ENCODE measurements at places on chromosomes 6 and 20.

DNA sequence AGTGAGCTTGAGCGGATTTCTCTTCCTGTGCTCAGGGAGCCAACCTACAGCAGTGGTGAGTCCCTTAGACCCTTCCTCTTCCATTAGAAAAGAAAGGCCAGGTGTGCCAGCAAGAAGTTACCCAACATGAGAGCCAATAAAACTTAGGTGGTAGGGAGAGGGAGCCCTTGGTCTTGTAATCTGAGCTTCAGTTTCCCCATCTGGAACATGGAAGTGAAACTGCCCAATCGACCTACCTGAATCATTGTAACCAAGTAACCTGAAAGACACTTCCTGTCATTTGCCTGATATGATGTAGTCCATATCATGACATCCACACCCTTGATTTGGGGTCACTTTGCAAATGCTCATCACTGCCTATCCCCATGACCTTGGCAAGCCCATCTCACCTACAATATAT, 66.4 kb downstream of the MDGA1 start:
- no peak for DNase-seq

- no peak for DNase-seq
Measured at GRCh38 chr6:44039839-44040350, 87.4 kb downstream of the MRPL14 start.

- no peak for DNase-seq
Measured at GRCh38 chr6:51830666-51831065, 256.7 kb downstream of the PKHD1 start.

GRCh38 chr6:159821122-159821521, 21.0 kb downstream of the PNLDC1 start:
- no peak for DNase-seq

DNA sequence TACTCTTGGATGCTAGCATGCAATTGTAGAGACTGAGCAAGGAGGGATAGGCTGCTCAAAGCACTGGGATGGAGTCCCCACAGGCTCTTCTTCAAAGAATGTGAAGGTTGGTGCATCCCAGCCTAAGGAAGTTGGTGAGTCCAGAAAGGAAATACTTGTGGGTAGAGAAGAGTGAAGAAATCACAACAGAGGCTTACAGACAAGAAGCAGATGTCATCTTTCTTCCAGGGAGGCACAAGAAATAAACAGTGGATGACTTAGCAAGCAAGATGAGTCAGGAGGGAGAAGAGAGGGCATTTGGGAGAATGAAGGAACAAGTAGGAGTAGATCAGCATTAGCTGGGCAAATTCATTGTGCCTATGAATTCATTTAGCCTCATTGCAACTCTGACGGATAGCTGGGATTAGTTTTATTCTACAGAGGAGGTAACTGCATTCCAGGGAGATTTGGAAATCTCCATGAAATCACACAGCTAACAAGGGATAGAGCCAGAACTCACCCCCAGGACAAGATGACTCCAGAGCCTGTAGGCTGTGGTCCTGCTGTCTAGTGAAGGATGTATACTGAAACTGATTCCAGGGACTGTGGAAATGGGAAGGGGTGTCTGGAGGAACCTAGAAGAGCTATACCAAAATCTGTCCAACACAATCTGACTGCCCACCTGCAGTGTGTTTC, 125.8 kb upstream of the SPTLC3 start:
- DNase-seq = no peak

- no peak for DNase-seq
Measured at GRCh38 chr6:166361077-166361429, 18.7 kb upstream of the SFT2D1 start.

DNA sequence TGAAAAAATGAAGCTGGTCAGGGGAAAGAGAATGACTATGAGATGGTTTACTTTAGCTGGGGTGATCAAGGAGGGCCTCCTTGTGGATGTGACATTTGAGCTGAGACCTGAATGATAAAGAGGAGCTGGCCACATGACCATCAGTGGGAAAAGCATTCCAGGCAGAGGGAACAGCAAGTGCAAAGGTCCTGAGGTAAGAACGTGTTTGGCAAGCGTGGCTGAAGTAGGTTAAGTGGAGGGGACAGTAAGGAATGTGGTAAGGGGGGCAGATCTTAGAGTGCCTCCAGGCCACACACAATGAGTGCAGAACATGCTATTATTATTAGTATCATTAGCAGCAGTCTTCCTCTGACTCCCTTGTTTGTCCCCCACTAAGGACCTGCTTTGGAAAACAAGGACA, 92.6 kb downstream of the KCNB1 start:
- DNase-seq = no peak

GRCh38 chr6:105603788-105604586, 201.1 kb upstream of the PREP start:
- DNase-seq = no peak

- DNase-seq = no peak
Measured at GRCh38 chr6:42393339-42393738, 58.4 kb downstream of the TRERF1 start.

DNA sequence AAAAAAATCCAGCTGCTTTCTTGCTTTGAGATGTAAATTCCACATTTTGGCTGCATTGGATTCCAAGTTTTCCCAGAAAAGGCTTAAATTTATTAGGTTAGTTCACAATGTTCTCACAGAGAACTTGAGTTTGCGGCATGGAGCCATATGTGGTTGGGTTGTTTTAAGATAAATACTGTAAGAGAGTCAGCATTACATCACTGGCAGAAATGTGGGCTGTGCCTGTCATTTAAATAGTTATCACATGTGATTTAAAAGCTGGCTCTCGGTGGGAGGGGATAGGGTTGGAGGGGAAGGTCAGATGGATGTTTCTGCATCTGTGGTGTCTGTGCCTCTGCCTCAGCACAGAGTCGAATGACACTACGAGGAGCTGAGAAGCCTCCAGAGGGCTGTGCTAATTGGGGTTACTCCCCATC, 73.8 kb upstream of the SCP2D1 start:
- DNase-seq = no peak

DNA sequence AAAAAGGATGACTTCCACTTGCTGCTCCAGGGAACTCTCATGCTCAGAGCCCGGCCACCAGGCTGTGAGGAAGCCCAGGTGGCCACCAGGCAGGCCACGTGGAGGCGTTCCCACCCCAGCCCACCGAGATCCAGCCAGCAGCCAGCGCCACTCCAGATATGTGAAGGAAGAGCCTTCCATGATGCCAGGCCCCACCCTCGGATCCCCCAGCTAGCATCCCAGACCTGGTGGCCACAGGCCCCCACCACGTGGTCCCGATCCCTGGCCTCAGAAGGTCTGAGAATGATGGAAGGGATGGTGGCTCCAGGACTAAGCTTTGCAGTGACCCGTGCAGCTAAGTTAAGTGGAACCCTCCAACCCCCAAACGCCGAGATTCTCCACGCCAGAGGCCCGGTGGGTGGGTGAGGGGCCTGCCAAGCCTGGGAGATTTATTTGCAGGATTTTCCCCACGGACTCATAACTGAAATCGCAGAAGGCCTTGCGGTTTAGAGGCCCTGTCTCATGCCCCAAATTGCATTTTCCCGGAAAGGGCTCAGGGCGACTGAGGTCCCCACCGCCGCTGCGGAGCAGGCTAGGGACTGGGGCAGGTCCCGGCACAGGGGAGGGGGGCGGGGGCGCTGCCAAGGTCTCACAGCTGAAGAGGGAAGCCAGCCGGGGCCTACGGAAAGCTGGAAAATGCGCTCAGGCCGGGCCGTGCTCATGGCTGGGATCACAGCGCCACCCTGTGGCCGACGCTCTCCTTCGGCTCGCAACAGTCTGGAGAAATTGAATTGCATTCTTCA, 31.1 kb upstream of the CST7 start:
- DNase-seq = peak; percentile 80

DNA sequence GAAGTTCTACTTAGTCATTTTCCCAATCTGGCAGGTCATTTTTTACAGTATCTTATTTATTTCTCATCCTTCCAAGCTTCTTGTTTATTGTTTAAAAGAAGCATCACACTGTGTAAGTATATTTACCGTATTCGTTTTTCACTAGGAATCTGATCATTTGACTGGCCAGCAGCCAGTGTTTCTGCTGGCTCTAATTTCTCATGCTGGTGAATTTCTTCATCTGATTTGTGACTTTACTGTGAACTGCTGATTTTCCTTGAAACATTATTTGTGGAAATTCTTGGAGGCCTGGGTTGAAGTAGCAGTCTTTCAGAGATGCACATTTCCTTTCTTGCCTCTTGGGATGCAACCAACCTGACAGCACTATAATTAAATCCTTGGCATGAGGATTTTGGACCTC, 65.9 kb downstream of the PREP start:
- no peak for DNase-seq

GRCh38 chr6:128672023-128672422, 151.6 kb upstream of the PTPRK start:
- DNase-seq = no peak

DNA sequence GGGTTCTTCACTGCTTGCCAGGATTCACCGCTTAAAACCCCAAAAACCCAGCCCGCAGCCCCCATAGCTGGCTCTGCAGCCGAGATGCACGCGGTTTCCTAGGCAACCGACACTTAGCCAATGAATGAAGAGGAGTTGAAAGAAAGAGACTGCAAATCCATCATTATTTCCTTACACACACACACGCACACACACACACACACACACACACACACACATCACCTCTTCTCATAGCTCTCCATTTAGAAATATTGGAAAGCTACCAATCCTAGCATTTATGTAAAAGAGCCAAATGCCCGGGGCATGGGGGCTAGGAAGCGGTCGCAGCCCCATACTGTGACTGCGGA, 3.4 kb upstream of the TUBB2B start:
- peak; percentile 55 for DNase-seq

DNA sequence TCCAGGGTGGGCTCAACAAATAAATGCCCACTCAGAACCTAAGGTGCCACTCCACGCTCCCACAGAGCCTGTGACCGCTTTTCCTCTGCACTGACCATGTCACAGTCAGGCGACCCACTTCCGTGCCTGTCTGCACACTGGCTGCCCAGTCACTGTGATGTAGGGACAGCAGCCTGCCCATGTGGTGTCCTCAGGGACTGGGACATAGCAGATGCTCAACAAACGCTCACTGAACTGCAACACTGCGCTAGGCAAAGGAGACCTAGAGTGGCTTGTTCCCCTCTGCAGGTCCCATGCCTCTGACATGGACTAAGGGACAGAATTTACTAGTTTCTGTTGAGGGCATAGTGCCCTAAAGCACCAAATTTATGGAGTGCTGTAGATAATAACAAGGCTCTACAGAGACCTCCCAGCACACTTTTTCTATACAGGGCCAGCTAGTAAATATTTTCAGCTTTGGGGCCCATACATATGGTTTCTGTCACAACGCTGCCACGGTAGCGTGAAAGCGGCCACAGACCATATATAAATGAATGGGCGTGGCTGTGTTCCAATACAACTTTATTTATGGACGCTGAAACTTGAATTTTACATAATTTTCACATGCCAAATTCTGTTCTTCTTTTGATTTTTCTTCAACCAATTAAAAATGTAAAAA, 57.8 kb upstream of the MRPS10 start:
- no peak for DNase-seq

- peak; percentile 10 for DNase-seq
Measured at GRCh38 chr20:13723011-13723410, 61.7 kb downstream of the ESF1 start.

DNA sequence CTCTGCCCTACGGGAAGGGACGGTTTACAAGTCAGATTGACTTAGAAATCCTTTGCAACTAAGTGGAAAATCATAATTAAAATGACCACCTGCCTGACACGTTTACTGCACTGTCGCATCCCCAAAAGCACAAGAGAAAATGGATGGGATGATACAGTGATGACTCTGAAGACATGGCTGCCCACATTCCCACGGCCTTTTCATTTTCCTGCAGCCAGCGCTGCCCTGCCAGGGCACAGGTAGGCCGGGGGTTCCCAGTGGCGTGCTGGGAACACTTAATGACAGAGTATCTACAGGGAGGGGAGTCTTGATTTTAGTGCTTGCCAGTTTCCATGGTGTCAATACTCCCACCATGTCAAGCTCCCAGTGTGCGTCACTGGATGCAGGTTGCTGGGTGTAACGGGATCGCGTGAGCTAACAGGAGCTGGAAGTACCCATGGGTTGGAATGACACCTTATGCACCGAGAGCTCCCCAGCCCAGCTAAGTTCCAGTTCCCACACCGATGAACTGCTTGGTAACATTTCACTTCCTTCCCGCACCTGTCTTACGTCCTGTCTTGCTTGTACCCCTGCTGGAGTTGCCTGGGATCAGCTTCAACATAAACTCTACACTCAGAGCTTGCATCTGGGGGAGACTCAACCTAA, 129.0 kb downstream of the ANKRD60 start:
- no peak for DNase-seq

DNA sequence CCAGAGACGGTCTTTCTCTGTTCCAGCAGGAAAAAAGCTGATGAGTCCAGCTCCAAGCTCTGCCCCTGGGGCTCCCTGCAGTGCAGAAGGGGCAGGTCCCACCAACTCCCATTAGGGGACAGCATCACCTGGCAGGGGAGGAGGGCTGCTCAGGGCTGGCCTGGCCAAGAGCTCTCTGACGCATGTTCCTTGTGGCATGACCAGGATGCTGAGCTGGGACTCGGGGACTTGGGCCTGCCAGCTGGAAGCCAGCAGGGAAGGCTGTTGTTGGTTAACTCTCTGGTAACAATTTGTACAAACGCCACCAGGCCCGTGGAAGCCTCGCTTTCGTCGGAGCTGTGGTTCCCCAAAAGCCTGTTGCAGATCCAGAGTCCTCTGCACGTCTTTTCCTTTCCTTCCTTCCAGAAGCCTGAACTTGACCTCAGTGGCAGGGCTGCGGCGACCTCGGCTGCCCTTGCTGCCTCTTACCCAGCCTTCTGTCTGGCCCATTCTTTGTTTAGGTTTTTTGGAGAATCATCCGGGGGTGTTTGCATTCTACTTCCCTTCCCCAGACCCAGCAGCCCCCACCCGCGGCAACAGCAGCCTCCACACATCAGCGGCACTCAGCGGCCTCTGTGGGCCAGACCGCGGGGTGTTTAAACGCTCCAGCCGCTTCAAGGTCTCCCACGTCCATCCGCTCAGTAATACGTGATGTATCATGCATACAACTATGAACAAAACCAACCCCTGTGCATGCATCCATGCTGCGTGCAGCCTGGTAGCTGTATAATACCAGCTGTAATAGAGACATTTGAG, 63.3 kb downstream of the GNAS-AS1 start:
- no peak for DNase-seq

GRCh38 chr6:26197636-26197932, 110.4 kb downstream of the HFE start:
- DNase-seq = no peak

DNA sequence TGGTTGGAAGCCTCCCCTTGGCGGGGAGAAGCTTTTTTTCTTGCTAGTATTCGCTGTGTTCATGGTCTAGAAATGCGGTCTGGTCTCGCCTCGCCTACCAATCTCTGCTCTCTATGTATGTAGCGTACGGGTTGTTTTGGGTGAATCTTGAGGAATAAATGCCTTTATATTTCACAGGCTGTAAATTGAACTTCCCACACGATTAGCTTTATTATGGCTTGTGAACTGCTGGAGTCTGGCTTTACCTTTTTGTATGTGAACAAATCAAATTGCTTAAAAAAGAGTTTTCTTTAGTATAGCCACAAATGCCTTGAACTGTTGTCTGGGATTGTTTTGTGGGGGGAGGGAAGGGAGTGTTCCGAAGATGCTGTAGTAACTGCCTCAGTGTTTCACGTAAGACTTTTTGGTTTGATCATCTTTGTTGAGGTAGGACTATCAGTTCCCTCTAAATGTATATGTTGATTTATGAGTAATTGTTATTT, 2.2 kb downstream of the INSM1 start:
- DNase-seq = no peak

GRCh38 chr20:363319-364078, 16.6 kb downstream of the NRSN2 start:
- no peak for DNase-seq

GRCh38 chr6:6368040-6368683, 47.7 kb upstream of the F13A1 start:
- DNase-seq = no peak

Data from A549 (cell line).